Glutamatergic neuron (in vitro differentiated cells): ENCODE measurements at places on chromosomes 4 and X. TPM values are rescaled to one million over a fixed set of nuclear protein-coding genes. Genes with fewer than 3 reads are reported as not detected.

GRCh38 chr4:47017494-47017893, 13.9 kb upstream of the GABRB1 start:
- DNase-seq = no peak

DNA sequence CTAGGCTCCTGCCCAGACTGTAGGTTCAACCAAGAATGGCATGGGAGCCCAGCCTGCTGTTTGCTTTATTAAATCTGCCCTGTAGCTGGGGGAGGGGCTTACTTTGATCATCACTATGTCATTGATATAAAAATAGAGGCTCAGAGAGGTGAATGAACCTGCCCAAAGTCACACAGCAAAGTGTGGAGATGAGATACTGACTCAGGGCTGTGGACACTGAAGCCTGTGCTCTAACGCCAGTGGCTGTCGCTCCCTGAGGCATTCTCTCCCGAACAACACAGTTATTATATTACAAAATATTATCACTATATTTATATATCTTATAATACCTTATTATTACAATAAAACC, 3.5 kb downstream of the MSANTD1 start:
- no peak for DNase-seq

DNA sequence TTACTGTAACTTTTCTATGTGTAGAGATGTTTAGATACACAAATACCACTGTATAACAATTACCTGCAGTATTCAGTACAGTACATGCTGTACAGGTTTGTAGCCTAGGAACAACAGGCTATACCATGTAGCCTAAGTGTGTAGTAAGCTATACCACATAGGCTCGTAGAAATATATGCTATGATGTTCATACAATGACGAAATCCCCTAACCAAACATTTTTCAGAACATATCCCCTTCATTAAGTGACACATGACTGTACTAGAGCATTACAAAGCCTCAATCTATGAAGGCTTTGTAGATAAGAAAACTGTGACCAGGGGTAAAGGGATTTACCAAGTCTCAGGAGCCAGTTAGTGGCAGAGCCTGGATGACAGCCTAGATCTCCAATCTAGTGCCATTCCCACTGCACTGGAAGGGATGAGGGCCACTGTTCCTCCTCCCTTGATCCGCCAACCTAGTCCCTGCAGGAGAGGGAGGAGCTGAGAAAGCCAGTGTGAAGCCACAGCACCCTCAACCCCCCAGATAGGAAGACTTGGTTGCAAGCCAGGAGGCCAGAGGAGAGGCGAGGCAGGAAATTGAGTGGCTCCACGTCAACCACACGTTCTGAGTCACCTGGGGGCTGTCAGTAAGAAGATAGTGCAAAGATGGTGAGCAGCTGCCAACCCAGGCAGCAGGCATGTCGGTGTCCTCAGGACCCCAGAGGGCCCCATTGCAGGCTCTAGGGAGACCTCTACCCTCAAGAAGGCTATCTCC, 227.7 kb downstream of the BCOR start:
- no peak for DNase-seq

DNA sequence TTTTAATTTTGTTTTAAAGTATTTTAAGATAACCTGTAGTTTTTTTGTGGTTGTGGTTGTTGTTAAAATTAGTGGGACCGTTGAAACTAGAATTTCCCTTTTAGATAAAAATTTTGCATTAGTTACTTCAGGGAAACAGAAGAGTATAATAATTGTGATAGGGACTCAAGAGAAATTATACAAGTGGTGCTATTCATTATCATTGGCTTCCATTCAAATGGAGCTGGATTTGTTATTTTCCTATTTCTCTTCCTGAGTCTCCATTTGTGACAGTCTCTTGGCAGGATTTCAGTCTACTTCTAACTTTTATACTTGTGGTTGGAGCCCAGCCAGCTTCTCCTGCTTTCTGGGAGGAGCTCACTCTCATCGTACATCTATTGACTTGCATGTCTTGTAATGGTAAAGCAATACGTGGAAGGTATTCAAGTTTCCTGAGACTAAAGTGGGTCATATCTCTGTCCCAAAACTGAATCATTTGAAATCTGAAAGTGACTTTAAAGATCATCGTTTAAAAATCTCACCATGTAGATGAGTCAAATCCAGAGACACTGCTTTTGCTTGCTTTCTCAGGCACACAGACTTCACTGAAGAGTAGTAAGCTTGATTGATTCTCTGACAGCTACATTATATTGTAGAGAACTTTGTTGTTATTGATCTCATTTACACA, 155.8 kb downstream of the RPA4 start:
- no peak for DNase-seq

DNA sequence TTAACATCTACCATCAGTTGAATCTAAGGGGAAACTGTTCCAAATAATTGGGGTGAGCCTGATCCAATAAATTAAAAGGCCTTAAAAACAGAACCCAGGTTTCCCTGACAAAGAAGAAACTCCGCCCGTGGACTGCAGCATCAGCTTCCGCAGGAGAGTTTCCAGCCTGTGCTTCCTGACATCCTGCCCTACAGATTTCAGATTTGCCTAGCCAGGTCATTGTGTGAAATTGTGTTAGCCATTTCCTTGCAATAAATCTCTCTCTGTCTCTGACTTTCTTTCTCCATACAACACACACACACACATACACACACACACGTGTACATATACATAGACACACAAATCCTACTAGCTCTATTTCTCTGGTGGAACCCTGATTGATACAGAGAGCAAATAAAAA, 48.3 kb upstream of the LCORL start:
- no peak for DNase-seq

DNA sequence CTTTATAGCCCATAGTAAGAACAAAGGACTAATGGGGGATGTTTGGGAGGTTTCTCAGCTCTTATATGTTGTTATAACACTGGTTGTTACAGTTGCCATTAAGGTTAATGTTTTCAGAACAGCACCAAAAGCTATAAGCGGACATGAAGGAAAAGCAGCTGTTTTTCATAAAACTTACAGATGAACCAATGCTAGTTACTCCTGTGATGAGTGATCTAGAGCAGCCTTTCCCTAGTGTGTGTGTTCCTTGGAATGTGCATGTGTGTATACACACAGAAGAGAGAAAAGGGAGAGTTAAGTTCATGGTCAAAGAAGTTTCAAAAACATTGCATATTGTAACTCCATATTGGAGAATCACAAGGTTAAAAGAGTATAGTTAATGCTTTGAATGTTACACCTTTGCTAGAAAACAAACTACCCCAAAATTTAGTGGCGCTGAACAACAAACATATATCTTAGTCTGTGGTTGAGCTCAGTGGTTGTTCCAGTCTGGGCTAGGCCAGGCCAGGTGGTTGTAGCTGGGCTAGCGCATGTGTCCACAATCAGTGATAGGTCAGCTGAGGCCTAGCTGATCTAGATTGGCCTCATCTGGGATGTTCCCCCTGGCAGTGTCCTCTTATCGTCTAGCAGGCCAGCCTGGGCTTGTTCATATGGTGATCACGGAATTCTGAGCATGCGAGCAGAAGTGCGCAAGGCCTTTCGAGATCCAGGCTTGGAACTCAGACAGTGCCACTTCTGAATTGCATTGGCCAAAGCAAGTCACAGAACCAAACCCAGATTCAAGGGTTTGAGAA, 151.0 kb downstream of the NHS start:
- DNase-seq = no peak

- no peak for DNase-seq
These were observed at the start of gene PSAPL1 for GRCh38 chr4:7434766-7435150. PSAPL1 (minus strand) TSS chr4:7434930; CDS start chr4:7434879, 51 bp downstream.

DNA sequence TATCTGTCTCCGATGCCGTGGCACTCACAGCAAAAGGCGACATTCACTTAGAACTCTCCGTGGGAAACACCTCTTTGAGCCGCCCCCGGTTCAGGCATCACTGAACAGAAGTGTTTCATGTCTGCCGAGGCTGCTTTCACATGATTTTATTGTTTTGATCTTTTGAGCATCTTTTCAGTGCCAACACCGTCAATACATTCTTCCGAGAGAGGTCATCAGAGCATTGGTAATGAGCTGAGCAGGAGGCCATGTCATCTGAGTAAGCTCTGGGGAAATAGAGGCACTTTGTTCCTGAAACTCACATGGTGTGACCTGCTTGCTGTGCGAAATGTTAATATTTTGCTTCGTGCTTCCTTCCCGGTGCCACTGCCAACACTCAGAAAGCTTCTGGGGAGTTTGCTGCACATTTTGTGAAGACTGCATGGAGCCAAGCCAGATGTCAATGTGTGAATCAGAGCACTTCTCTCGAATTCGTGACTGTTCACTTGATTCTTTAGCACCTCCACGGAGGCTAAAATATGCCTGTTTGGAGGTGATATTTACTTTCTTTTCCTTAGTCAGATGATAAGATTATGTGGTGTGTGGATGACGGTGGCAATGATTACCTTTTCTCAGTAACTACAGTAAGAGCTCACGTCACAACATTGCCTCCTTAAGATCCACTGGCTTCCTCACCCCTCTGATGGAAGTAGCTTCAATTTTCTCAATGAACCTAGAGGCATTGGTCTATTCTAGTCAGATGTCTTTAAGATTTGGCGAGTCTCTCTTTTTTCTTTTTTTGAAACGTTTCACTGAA, 222.3 kb upstream of the HS3ST1 start:
- no peak for DNase-seq

Gene DMP1
- 3.0 TPM for total RNA-seq

Gene SORBS2
- 95.5 TPM for total RNA-seq

Gene TIGD4
- 0.83 TPM for total RNA-seq

Gene CHRDL1
- total RNA-seq = 38.2 TPM

Gene FHDC1
- 42.0 TPM for total RNA-seq

Gene LRAT
- 0.20 TPM for total RNA-seq

Gene PI4K2B
- total RNA-seq = 2.9 TPM

Gene SSX4B
- total RNA-seq = 0.71 TPM

Gene EDA2R
- 6.3 TPM for total RNA-seq
